Fibroblast of skin of abdomen (primary cell): ENCODE measurements at places on chromosomes 6 and 20.

GRCh38 chr6:16622193-16622592 is 139.1 kb downstream of the ATXN1 start:
- DNase-seq, result no peak

DNA sequence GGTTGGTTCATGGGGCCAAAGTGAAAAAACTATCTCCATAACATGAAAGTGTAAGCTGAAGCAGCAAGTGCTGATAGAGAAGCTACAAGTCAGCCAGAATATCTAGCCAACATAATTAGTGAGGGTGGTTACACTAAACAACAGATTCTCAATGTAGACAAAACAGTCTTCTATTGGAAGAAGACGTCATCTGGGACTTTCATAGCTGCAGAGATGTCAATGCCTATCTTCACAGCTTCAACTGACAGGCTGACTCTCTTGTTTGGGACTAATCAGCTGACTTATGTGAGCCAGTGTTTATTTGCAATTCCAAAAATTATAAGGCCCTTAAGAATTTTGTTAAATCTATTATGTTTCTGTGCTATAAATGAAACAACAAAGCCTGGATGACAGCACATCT is 63.2 kb downstream of the GMDS start:
- no peak for DNase-seq

GRCh38 chr6:133787859-133788505 is 100.9 kb upstream of the TCF21 start:
- DNase-seq, result no peak

- DNase-seq, result no peak
These were observed 244.8 kb downstream of the FARS2 start for GRCh38 chr6:5506149-5506548.

DNA sequence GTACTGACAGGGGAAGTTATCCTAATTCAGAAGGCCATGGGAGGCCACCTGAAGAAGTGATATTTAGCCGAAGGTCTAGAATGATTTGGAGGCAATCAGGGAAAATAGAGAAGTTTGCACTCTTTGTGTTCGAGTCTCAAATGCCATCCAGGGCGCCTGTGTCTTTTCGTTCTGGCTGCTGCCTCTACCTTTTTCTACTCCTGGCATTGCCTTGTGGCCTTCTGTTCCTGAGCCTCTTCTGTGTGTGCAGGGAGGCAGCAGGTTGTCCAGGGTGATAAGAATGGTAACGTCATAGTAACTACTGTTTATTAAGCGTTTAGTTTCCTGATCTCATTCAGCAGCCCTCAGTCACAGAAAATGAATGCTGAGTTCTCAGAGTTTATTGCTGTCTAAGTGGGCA is 252.1 kb downstream of the FARS2 start:
- no peak for DNase-seq

- no peak for DNase-seq
These were observed 8.6 kb downstream of the AHCY start for GRCh38 chr20:34294563-34294962.

- peak; percentile 70 for DNase-seq
These were observed at the start of gene MUC22 for GRCh38 chr6:31010393-31011060. Gene MUC22 (plus strand): TSS chr6:31010474. CDS start chr6:31010707, 233 bp downstream.

DNA sequence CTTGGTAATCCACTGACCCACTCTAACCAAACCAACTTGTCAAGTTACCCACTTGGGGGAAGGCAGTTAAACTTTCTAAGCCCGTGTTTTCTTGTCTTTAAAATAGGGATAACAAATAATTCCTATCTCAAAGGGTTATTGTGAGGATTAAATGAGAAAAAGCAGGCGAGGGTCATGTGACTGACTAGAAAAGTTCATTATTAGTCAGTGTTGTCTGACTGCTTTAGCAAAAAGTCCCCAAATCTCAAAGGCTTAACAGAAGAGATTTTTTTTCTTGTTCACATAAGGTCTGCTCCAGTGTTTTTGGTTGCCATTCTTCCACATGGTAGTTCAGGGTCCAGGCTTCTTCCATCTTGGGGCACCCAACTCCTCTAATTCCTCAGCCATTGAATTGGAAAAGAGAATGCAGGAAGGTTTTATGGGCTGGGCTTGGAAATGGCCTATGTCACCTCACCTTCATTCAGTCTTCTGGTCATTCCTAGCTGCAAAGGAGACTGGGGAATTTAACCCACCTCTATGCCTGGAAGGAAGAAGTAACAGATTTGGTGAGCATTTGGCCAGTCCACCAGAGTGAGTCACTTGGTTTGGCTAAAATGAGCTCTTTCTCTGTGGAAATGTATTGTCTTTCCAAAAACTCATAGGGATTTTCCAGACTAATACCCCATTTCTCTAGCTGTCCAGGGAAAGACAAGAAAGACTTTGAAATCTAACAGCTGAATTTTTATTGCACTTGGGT is 77.0 kb downstream of the CAP2 start:
- no peak for DNase-seq

DNA sequence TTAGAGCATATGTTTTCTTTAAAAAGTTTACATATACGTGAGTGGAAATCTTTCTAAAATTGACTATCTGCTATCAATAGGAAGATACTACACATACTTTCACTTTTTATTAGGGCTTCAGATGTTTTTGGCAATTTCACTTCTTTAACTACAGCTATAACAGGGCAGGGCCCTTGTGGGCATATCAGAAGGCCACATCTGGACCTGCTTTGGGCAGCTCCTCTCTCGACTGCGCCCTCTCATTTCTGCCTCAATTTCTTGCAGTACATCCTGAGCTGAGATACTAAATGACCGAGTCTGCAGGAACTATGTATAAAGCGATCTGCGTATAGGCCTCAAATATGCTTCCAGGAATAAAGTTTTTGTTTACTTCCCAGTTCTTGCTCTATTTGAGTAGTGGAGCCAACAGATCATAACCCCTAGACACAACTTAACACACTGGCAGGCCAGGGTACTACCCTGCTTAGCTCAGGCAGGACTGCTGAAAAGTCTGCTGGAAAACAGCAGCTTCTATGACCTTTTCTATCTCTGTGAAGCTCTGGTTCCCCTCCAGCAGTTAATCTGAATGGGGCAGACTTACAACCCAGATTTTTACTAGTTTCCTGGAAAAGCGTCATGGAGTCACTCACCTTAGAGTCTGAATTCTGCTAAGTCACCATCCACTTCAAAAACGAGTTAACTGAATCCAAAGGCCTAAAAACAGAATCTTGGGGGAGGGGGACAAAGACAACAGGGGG is 12.7 kb downstream of the GCLC start:
- no peak for DNase-seq

DNA sequence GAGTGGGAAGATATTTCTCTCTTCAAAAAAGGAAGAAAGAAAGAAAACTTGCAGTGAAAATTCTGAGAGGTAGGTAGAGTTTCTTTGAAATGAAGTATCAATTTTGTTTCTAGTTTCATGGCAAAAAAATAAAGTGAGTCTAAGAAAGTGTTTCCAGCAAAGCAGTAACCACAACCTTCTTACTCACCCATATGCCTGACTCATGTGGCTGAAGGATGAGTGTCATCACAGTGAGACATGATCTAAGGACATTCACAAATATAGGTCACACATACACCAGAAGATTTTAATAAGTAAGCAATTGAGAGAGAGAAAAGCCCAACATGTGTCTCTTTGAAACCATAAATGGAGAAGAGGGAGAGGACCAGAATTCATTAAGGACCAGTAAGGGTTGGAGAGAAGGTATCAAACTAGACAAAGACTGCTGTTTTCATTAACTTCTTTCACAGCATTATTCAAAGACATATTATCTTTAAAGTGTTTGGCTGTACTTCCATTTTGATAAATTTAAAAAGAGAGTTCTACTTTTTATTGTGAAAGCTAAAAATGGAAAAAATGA is 169.5 kb downstream of the FRK start:
- peak; percentile 80 for DNase-seq

DNA sequence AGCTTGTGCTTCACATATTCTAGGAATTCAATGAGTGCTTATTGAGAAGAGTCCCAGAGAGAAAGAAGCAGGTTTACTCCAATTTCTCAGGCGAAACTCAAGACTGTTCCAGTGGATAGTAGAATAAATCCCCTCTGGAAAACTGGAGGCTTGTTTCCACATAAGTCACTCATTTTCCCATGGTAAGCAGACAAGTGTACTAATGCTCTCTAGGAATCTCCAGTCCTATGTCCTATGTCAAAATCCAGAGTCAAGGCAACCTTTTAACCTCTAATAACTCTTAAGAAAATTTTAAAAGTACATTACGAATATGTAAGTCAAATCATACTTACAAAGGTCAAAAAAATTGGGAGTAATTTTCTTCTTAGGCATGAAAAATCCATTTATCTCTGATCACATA is 35.2 kb downstream of the SMLR1 start:
- DNase-seq, result no peak

GRCh38 chr20:46764068-46764467 is 54.6 kb downstream of the SLC2A10 start:
- no peak for DNase-seq

GRCh38 chr20:60411813-60412212 is 453.6 kb downstream of the CDH26 start:
- no peak for DNase-seq

DNA sequence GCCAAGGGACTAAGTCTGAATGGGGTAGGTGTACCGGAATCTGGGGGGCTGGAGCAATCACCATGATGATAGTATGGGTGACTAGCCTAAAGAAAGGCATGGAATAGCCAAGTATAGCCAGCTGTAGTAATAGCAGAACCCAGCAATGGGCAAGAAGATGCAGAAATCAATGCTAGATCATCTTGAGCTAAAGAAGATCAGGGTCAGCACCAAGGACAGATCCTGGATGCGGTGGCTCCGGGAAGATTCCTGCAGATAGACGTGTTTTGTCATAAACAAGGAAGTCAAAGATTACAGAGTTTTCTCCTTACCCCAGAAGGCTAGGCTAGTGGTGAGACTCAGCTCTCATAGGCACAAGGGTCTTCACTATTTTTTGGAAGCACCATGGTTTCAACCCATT is 561.6 kb upstream of the CHD6 start:
- peak; percentile 1 for DNase-seq

DNA sequence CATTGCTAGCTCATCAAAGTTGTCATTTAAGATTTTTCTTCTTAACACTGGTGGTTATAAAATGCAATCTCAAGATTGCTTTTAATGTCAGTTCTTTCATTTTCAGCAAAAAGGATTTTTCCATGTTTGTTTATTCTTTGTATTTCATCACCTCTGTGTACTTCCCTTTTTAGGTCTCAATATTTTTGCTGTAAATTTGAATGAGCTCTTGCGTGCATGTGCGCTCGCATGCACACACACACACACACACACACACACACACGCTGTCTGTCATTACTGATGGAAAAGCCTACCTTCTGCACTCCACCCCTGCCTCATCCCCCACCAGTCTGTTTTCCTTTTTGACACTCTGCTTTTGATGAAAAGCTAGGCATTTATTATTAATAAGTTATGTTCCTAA is 85.3 kb upstream of the FYN start:
- DNase-seq, result no peak

DNA sequence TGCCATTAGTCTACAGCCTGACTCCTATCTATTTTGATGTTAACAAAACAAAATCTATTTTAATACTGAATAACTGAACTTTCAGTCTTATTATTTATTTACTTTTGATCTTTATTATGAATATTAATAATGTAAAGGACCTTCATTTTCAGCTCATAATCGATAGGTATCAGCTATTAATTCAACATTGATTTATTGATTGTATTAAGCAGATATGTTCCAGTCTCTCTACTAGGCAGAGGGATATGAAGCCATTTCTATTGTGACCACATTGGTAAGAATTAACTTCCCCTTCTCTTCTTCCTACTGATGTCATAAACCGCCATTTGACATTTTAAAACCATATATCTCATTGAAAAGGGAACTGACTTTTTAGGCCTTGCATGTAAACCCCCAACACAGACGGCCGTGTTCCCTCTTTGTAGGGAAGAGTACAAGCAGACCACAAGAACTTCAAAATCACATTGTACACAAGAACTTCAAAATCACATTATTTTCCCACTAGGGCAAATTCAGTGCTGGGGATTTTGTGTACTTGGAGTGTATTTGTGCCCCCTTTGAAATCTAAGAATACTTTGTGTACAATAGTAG is 69.5 kb upstream of the FABP7 start:
- no peak for DNase-seq

DNA sequence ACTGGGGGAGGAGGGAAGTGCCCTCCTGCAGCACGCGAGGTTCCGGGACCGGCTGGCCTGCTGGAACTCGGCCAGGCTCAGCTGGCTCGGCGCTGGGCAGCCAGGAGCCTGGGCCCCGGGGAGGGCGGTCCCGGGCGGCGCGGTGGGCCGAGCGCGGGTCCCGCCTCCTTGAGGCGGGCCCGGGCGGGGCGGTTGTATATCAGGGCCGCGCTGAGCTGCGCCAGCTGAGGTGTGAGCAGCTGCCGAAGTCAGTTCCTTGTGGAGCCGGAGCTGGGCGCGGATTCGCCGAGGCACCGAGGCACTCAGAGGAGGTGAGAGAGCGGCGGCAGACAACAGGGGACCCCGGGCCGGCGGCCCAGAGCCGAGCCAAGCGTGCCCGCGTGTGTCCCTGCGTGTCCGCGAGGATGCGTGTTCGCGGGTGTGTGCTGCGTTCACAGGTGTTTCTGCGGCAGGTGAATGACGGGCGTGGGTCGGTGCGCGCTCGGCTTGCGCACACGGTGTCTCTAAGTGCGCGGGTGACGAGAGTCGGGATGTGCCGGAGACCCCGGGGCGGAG is at the start of gene CDKN1A:
Gene CDKN1A, plus strand, starts transcription at position 227 of the 555 bp plus-strand sequence. CDS start 5,388 bp downstream, outside the sequence.
- peak; percentile 89 for DNase-seq

DNA sequence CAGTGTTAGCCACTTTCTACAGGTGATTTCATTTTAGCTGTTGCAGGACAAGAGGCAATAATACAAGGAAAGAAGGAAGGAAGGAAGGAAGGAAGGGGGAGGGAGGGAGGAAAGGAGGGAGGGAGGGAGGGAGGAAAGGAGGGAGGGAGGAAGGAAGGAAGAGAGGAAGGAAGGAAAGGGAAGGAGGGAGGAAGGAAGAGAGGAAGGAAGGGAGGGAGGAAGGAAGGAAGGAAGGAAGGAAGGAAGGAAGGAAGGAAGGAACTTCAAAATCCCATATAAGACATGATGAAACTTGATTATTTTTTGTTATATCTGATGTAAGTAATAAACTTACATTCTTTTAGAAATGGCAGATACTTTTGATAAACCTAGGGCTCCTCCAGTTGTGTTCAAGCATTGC is 83.6 kb downstream of the TFAP2B start:
- DNase-seq, result no peak

GRCh38 chr6:148616841-148617240 is 130.0 kb upstream of the UST start:
- no peak for DNase-seq
